Activated T-helper 9 cell treated with anti-CD3 and anti-CD28 coated beads, Interleukin-2, amount 50 U/mL, for 16 hours (primary cell): ENCODE measurements at places on chromosomes 13 and 19.
A peak's percentile ranks its signal among the peaks of the same experiment; 100 is the strongest.

- no peak for DNase-seq
Observed at GRCh38 chr19:41376241-41376997, at the start of gene TMEM91. TSS of gene TMEM91 (plus strand) at chr19:41376533. CDS start at chr19:41378310, 1,777 bp downstream.

- no peak for DNase-seq
Observed at GRCh38 chr13:42875475-42876269, 94.3 kb downstream of the FAM216B start.

- no peak for DNase-seq
Observed at GRCh38 chr19:27906081-27906480, 1306.9 kb downstream of the UQCRFS1 start.

DNA sequence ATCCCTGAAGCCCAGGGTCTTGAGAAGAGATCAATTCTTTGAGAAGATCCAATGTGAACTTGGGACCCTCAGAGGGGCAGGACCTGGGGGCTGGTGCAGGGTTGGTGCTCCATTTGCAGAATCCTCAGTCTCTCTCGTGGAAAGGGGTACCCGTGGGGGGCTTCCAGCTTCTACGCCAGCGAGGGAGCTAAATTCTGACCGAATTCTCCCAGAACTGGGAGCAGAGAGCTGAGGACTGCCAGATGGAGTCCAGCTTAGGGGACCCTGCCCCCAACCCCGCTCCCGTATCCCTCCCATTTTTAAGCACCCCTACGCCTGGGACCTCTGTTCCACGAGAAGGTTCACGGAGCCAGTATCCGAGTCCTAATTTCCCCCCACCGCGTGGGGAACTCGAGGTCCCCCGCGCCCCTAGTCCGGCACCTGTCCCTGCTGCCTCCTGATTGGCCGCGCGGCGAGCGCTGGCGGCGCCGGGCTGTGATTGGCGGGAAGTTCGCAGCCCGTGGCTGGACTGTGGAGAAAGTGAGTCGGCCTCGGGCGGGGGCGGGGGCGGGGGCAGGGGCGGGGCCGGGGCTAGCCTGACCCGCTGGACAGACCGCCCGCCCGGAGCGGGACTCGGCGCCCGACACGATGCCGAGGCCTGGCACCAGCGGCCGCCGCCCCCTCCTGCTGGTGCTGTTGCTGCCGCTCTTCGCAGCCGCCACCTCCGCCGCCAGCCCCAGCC, 4.4 kb upstream of the LTBP4 start:
- DNase-seq = no peak

GRCh38 chr19:7862413-7862951, 11.7 kb downstream of the PRR36 start:
- peak; percentile 66 for DNase-seq

DNA sequence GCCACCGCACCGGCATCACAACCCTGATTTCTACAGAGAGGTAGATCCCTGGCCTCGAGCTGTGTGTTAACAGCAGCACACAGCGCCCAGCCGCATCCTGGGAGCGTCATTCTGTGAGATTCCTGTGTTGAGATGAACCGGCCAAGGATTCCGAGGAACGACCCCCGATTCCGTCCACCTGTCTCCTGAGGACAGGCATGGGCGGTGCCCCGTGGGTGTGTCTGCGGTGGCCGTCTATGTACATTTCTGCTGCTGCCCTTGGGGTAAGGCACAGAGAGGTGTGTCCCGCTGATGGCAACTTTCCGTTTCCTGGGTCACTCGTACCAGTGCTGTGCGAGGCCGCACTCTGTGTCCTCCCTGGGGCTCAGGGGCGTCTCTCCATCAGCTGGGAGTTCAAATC, 16.1 kb upstream of the F2RL3 start:
- DNase-seq = no peak

GRCh38 chr13:79405501-79405830, 589 bp downstream of the RBM26 start:
- no peak for DNase-seq

DNA sequence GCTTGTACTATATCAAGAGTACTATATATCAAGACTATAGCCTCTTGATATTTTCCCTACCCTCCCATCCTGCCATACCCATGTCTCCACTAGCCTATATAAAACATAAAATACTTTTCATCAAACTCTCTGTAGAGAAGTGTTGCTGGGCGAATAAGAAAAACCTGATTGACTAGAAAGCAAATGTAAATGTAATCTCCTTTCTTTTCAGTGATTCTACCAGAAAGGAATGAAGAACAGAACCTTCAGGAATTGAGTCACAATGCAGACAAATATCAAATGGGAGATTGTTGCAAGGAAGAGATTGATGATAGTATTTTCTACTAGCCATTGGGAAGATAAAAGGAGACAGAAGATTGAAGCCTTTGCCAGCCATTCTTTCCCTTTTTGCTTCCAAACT, 89.2 kb downstream of the KCNRG start:
- no peak for DNase-seq

DNA sequence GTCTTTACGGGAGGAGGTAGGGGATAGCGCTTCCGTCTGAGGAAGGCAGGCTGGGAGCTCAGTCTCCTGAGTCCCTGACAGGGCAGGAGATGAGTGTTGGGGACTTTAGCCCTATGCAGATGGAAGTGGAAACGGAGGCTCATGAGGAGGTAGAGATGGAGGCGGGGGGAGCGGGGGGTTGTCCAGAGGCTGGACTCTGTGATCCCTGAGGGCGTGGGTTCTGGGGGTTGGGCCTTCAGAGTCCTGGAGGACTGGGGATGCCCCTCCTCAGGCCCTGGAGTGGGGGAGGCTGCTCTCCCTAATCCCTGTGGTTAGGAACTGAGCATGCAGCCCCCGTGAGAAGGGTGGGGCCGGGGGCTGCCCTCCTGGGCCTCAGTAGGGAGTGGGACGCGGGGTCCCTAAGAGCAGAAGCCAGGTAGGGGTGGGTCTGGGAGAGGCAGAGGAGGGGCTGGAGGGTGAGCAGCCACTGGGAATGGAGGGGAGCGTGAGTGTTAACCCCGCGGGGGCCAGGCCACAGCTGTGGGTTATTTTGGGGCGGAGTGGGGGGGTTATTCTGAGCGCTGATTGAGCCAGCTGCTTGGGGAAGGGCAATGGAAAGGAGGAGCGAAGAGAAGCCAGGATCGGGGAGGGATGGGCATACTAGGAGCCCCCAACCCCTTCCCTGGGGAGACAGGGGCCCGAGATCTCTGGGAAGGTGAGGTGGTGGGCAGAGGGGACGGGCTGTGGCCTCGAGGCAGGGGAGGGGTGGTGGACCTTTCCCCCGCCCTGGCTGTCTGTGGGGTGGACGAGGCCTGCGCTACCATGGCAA, 2.8 kb downstream of the GRIN2D start:
- no peak for DNase-seq

GRCh38 chr13:22227895-22228294, 557.0 kb downstream of the FGF9 start:
- DNase-seq = no peak

- DNase-seq = no peak
Observed at GRCh38 chr13:48902368-48902767, 73.3 kb upstream of the FNDC3A start.

- no peak for DNase-seq
Observed at GRCh38 chr19:29323021-29323430, 110.1 kb upstream of the UQCRFS1 start.

DNA sequence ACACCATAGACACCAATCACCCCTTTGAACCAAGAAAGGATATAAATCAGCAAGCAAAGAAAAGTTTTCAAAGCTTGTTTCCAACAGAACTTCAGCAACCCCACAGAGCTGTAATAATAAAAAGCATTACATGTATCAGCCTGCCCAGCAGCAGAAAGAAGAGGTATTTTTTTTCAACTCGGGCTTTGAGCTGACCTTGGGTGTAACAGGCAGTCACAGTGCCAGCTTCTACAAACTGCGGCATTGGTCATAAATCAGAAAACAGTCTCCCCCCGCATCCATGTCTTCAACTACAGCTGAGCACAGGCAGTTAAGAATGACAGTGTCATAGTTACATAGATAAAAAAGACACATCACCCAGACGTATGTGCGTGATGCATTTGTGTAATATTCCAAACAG, 671.0 kb upstream of the SLITRK1 start:
- DNase-seq = no peak

DNA sequence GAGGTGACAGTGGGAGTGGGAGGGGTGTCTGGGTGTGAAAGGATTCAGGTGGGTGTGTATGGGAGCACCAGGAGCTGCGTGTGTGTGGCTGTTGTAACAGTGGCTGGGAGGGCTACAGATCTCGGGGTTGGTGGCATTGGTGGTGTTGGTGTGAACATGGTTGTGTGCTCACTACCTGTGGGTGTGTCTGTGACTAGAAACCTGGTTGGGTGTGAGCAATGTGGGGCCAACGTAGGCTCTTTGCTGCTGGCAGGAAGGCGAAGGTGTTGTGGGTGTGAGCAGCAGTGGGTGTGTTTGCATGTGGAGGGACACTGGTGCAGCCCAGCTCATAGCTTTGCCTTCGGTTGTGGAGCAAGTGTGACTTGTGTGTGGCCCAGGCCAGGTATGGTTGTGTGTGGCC, 3.7 kb upstream of the NR2C2AP start:
- DNase-seq = no peak

- DNase-seq = no peak
Observed at GRCh38 chr13:60363288-60363687, 33.7 kb upstream of the TDRD3 start.

DNA sequence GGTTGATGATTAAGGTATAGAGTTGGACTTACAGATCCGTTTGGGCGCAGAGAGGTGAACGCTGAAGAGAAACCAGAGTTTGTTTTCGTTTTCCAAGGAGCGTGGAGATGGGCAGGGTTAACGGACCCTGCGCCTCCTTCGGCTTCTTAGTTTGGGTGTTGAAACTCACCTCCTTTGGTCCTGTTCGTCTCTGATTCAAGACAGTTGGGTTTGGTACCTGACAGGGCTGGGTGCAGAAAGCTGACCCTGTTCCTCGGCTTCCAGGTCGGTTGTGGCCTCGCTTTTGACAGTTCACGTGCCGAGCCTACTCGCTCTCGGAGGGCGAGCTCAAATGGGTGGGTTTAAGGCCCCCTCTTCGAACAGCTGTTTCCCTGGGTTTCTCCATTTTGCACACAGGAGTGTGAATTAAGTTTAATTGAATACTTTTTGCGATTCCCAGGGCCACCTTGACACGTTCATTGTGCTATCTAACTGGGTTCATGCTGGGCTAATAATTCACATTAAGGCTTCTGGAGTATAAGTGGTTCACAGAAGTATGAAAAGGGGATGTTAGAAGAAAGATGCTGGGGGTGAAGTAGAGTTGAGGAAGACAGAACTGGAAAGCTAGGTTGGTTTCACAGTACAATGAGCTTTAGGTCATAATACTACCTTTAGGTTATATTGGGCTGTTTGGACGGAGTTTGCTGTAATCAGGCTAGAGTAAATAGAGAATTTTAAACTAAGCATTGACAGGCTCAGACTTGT, 638 bp downstream of the USPL1 start:
- no peak for DNase-seq

DNA sequence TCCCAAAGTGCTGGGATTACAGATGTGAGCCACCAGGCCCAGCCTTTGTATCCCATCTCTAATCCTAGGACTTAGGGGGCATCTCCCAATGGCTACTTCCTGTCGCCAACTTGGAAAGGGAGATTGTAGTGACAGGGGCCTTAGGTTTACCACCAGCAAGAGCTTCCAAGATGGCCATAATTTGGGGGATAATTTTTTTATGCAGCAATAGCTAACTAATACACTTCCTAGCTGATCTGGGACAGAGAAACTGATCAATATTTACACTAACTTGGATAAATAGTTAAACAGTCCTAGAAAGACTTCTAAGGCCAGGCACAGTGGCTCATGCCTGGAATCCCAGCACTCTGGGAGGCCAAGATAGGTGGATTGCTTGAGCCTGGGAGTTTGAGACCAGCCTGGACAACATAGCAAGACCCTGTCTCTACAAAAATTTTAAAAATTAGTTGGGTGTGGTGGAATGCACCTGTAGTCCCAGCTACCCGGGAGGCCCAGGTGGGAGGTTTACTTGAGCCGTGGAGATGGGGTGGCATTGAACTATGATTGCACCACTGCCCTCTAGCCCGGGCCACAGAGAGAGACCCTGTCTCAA, 5.3 kb upstream of the COLGALT1 start:
- no peak for DNase-seq

DNA sequence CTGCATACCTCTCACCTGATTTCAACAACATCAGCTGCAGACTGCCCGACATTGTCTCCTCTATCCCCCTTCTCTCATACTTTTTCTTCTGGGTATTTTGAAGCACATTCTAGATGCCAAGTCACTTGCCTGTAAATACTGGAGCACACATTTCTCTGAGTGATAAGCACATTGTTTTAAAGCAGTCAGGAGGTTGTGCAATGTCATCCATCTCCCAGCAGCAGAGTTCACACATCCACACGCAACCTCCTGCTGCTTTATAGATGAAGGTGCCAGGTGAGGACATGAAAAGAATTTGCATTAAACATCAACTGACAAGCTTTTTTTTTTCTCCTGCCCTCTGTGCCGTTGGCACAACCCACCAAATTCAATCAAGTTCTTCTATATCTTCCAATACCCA, 5.5 kb downstream of the UPK1A start:
- DNase-seq = no peak

- DNase-seq = no peak
Observed at GRCh38 chr13:24131749-24132148, 28.8 kb upstream of the SPATA13 start.

DNA sequence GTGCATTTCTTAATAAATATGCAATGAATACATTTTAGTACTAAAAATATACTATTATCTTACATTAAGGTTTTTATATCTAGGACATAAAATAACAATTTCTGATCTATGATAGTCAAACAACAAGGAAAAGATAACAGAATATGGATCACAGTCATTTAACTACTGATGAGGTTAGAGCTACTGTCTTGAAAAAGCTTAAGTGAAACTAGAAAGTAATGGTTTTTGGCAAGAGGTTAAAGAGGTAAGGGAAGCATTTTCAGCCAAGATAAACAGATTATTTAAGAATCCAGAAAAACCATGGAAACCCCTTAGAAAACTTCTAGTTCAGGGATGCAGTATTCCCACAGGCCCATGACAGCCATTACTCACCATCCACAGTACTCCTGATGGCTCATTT, 787.4 kb downstream of the DACH1 start:
- no peak for DNase-seq

- DNase-seq = no peak
Observed at GRCh38 chr13:65562305-65562704, 1667.8 kb downstream of the PCDH9 start.

DNA sequence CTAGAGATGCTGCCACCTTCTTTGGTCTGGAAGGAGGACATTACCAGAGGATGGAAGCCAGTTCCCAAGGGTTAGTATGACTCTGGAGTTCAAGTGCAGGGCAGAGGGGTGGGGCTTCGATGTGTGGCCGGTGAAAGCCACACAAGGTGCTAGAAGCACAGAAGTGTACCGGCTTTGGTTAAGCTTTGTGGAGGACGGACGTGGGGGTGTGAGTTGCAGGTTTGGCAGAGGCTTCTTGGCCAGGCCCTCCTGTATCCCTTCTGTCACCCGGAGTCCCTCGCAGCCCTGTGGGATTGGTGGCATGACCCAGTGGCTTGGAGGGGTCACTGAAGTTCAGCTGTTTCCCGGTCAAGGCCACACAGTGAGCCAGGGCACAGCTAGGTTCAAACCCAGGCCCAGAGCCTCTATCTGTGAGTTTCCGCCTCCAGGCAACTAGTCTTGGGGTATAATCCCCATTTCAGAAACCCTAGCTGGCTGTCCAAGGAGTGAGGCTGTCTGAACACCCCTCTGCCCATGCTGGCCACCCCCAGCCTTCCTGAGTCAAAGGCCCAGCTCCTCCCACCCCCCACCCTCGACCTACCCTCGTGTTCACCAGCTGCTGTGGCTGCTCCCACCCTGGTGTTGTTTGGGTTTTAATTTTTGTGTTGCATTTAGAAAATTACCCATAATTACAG, 4.6 kb upstream of the SSBP4 start:
- no peak for DNase-seq
